Naive thymus-derived CD8-positive, alpha-beta T cell (primary cell): ENCODE measurements at places on chromosomes 5 and 9.

- H3K4me3 ChIP-seq: no peak overlapping the region
- H3K27me3 ChIP-seq: no peaks in the 10 kb centered on the region
- DNase-seq: no peak
- no peaks in the 10 kb centered on the region for H3K36me3 ChIP-seq
- H3K27ac ChIP-seq: no peak overlapping the region
- H3K4me1 ChIP-seq: peaks cover 51% of the 10 kb centered on the region
Observed at GRCh38 chr9:89515416-89515815, 17.5 kb upstream of the SEMA4D start.

DNA sequence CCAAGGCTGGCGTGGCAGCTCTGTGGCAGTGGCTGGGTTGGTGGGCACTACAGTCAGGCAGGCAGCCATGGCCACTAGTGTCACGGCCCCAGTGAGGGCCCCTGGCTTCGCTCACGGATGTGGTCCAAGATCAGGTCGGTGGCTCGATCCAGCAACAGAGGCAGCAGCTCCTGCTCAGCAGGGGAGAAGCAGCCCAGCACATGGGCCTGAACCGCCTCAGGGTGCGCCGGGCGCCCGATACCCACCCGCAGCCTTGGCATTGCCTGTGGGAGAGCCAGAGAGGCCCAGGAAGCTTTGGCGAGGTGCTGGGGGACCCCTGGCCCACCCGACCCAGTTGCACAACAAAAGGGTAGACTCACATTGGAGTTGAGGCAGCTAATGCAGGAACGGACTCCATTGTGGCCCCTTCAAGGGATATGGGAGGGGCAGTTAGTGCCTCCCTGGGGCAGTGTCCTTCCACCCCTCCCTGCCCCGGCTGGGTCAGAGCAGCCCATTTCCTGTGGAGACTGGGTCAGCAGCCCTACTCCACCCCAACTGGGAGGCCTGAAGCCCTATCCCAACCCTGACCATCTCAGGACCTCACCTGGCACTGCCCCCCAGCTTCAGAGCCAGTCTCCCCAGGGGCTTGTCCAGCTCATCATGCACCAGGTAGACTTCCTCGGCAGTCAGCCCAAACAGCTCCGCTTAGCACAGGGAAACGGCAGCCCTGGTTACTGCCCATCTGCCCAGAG lies 1.3 kb downstream of the PTRH1 start:
- no peak for DNase-seq
- H3K4me1 ChIP-seq: peaks cover 14% of the 10 kb centered on the region
- H3K4me3 ChIP-seq: peak overlapping the region; percentile 78
- peak overlapping the region; percentile 40 for H3K27ac ChIP-seq
- H3K27me3 ChIP-seq: no peaks in the 10 kb centered on the region

DNA sequence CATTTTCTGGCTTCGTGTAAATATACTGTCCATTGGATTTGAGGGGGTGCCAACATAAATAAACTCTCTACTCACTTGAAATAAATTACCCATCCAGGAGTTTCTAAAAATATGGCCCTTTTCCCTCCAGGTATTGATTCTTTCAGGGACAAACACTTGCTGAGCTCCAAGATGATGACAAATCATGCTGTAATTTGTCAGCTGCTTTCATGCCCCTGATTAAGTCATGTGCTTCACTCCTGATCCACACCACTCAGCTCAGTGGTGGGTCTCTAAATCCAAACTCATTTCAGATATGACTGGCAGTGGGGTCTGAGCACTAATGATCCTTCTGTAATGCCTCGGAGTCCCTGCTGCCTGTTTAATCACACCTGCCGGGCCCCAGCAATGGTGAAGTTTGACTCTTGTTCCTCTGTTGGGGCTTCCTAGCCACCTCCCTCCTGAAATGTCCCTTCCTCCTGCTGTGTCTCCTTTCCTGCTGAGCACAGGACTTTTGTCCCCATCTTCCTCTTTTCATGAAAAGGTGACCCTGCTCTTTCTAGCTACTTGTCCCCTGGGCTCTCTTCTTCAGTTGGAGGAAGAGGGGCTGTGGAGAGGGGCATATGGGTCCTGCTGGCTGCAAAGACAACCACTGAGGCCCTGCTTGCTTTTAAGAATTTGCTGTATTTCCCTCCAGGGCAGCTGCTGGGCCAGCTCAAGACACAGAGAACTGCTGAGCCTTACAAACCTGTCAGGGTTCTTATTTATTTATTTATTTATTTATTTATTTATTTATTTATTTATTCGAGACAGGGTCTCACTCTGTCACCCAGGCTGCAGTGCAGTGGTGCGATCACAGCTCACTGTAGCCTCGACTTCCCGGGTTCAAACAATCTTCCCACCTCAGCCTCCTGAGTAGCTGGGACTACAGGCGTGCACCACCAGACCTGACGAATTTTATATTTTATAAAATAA lies 200.0 kb downstream of the ATP10B start:
- H3K4me3 ChIP-seq: no peak overlapping the region
- H3K36me3 ChIP-seq: no peaks in the 10 kb centered on the region
- no peak for DNase-seq
- peaks cover 3% of the 10 kb centered on the region for H3K27me3 ChIP-seq
- no peak overlapping the region for H3K27ac ChIP-seq

GRCh38 chr9:137502008-137502911 lies 43.1 kb upstream of the NSMF start:
- peak overlapping the region; percentile 98 for H3K27ac ChIP-seq
- peaks cover 18% of the 10 kb centered on the region for H3K4me1 ChIP-seq
- peak overlapping the region; percentile 83 for H3K4me3 ChIP-seq
- no peak for DNase-seq

GRCh38 chr5:2139478-2139877 lies 256.8 kb upstream of the IRX4 start:
- H3K27ac ChIP-seq: no peak overlapping the region
- H3K27me3 ChIP-seq: peaks cover 51% of the 10 kb centered on the region
- H3K4me1 ChIP-seq: peaks cover 2% of the 10 kb centered on the region
- H3K36me3 ChIP-seq: no peaks in the 10 kb centered on the region

- no peaks in the 10 kb centered on the region for H3K36me3 ChIP-seq
- no peaks in the 10 kb centered on the region for H3K4me1 ChIP-seq
- H3K27ac ChIP-seq: no peak overlapping the region
- no peak for DNase-seq
- no peaks in the 10 kb centered on the region for H3K27me3 ChIP-seq
Observed at GRCh38 chr5:8600843-8601242, 731.9 kb downstream of the MTRR start.

DNA sequence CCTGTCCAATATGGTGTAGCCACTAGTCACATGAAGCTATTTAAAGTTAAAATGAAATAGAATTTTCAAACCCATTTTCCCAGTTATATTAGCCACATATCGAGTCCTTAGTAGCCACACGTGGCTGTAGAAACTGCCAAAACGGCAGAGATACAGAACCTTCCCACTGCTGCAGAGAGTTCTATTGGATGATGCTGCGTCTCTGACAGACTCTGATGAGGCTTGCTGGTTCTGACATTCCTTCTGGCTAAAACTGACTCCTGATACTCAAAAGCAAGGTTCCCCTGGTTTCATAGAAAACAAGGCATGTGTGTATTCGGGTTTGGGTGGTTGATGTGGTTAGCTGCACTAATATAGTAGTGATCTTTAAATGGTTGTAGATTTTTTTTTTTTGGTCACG lies 91.5 kb downstream of the TLE4 start:
- no peaks in the 10 kb centered on the region for H3K27me3 ChIP-seq
- peaks cover 10% of the 10 kb centered on the region for H3K36me3 ChIP-seq
- peaks cover 39% of the 10 kb centered on the region for H3K4me1 ChIP-seq

GRCh38 chr5:123097871-123098735 lies 9.1 kb downstream of the PRDM6 start:
- H3K27ac ChIP-seq: no peak overlapping the region
- H3K36me3 ChIP-seq: no peaks in the 10 kb centered on the region
- H3K4me3 ChIP-seq: no peak overlapping the region

GRCh38 chr5:149379177-149379761 lies at the start of gene IL17B:
Gene IL17B (minus strand): TSS chr5:149379292. CDS start chr5:149379225, 67 bp downstream.
- no peak for DNase-seq
- peaks cover 1% of the 10 kb centered on the region for H3K27me3 ChIP-seq
- peaks cover 4% of the 10 kb centered on the region for H3K4me1 ChIP-seq
- H3K4me3 ChIP-seq: no peak within 1 kb of the TSS
- peaks cover 3% of the 10 kb centered on the region for H3K36me3 ChIP-seq

DNA sequence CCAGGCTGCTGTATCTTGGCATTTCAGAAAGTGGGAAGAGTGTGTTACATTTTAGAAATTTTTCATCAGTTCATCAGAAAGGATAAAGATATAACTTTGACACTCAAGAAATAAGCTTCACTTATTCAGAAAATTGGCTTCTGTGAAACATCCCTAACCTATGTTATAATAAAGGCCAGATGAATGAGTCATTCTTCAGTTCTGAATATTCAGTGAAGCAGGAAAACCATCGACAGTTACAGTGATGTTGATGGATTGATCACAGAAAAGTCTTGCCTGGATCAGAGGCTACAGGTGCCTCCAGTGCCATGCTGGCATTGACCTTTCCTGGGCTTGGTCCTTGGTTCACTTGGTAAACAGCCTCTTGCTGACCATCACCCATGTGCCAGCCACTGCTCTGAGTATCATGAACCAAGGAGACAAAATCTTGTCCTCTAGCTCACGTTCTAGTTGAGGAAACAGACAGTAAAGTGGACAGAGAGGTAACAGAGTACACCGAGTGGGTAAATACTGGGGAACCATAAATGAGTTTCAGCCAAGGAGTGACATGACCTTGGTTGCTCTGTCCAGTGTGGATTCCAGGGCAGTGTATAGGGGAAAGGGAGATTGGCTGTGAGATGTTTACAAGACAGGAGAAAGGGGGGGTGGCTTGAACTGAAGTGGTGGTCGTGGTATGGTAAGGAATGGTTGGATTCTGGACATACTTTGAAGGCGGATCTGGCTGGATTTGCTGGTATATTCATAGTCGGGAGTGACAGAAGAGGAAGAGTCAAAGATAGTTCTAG lies 98.6 kb downstream of the AMBP start:
- no peaks in the 10 kb centered on the region for H3K4me1 ChIP-seq
- DNase-seq: no peak
- H3K36me3 ChIP-seq: no peaks in the 10 kb centered on the region
- no peak overlapping the region for H3K4me3 ChIP-seq
- no peaks in the 10 kb centered on the region for H3K27me3 ChIP-seq

- H3K4me1 ChIP-seq: peaks cover 15% of the 10 kb centered on the region
- H3K4me3 ChIP-seq: peak overlapping the region; percentile 65
- H3K27ac ChIP-seq: peak overlapping the region; percentile 60
Observed at GRCh38 chr5:173697931-173698579, 81.6 kb upstream of the BOD1 start.

DNA sequence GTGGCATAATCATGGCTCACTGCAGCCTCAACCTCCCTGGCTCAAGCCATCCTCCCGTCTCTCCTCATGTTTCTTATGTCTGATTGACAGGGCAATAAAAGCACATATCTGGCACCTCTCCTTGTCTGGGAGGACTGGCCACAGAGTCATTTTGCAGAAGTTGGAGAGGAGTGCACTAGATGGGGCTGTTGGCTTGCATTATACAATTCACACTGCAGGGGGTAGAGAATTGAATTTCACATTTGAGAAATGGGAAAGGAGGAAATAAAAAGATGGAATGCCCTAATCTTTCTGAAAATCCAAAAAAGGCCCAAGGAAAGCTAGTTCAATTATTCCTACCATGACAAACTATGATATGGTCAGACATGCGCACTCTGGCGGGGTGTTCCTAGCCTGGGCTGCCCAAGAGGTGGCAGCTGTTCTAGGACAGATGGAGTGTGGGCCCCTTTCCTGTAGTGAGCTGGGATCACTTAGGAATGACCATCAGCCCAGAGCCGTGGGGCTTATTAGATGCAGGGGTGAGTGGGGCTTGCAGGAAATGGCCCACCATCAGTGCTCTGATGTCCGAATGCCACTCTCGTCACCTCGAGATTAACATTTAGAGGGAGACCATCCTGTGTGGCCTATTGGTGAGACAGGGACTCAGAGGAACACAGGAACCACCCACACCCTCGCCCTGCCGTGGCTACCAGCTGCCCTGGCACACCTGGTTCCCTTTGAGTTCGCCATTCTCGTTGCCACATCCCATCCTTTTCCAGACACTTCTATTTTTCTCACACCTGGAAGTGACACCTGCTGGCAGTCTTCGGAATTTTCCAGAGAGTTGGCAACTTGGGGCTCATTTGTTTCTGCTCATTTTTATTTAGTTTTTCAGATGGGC lies 21.8 kb upstream of the ANKRD18A start:
- H3K4me1 ChIP-seq: no peaks in the 10 kb centered on the region
- no peak for DNase-seq
- H3K27me3 ChIP-seq: peaks cover 30% of the 10 kb centered on the region

DNA sequence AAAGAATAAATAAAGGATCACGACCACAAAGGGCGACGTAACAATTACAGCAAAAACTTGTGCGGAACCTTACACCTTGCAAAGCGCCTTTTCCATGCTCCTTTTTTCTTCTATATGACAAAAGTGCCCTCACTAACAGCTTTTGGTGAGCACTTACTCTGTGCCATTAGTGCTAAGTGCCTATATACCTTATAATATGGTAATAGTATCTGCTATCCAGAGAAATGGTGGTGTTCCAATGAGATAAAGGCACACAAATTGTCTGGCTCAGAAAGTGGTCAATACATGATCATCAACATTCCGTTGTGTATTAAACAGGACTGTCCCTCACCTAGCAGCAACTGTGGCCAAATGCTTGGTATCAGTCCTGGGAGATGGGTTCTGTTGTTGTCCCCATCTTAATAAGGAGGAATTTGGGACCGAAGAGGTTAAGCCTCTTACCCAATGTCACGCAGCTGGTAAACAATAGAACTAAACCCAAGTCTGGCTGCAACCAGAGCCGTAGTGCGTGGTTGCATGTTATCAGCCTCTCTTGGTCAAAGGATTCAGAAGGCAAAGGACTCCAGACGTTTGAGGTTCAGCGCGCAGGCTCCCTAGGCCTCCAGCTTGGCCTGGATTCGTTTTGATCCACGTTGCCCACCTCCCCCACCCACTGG lies 564 bp upstream of the TOR2A start:
- no peaks in the 10 kb centered on the region for H3K27me3 ChIP-seq
- peaks cover 28% of the 10 kb centered on the region for H3K36me3 ChIP-seq
- peaks cover 20% of the 10 kb centered on the region for H3K4me1 ChIP-seq
- DNase-seq: no peak
- peak overlapping the region; percentile 98 for H3K27ac ChIP-seq

DNA sequence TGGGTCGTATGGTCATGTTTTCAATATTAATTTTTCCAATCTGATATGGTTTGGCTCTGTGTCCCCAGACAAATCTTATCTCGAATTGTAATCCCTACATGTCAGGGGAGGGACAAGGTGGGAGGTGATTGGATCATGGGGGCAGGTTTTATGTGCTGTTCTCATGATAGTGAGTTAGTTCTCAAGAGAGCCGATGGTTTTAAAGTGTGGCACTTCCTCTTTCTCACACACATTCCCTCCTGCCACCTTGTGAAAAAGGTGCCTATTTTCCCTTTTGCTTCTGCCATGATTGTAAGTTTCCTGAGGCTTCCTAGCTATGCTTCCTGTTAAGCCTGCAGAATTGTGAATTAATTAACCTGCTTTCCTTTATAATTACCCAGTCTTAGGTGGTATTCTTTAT lies 309.1 kb upstream of the GRIN3A start:
- no peaks in the 10 kb centered on the region for H3K27me3 ChIP-seq
- no peak for DNase-seq
- H3K36me3 ChIP-seq: no peaks in the 10 kb centered on the region
- H3K4me3 ChIP-seq: no peak overlapping the region

GRCh38 chr9:112754578-112754977 lies 4.0 kb downstream of the SNX30 start:
- H3K27me3 ChIP-seq: no peaks in the 10 kb centered on the region
- no peaks in the 10 kb centered on the region for H3K36me3 ChIP-seq
- DNase-seq: no peak
- peaks cover 76% of the 10 kb centered on the region for H3K4me1 ChIP-seq
- H3K4me3 ChIP-seq: peak overlapping the region; percentile 54
- H3K27ac ChIP-seq: peak overlapping the region; percentile 87
